Muscle of leg (tissue), 16 donors: ENCODE measurements at places on chromosomes 7 and 10. TPM values are rescaled to one million over a fixed set of nuclear protein-coding genes. Genes with fewer than 3 reads are reported as not detected.
A peak's percentile ranks its signal among the peaks of the same experiment; 100 is the strongest.

- DNase-seq, result peak; percentile 83
Measured at GRCh38 chr7:105776068-105776790, 100.2 kb downstream of the ATXN7L1 start.

GRCh38 chr10:62732841-62733653 is 71.5 kb upstream of the ADO start:
- DNase-seq, result no peak

- DNase-seq, result no peak
Measured at GRCh38 chr10:84755311-84755710, 426.9 kb downstream of the CCSER2 start.

- peak; percentile 60 for DNase-seq
Measured at GRCh38 chr10:106682175-106682574, 482.3 kb downstream of the SORCS1 start.

GRCh38 chr7:1908823-1909420 is 238.8 kb downstream of the ELFN1 start:
- DNase-seq, result no peak

DNA sequence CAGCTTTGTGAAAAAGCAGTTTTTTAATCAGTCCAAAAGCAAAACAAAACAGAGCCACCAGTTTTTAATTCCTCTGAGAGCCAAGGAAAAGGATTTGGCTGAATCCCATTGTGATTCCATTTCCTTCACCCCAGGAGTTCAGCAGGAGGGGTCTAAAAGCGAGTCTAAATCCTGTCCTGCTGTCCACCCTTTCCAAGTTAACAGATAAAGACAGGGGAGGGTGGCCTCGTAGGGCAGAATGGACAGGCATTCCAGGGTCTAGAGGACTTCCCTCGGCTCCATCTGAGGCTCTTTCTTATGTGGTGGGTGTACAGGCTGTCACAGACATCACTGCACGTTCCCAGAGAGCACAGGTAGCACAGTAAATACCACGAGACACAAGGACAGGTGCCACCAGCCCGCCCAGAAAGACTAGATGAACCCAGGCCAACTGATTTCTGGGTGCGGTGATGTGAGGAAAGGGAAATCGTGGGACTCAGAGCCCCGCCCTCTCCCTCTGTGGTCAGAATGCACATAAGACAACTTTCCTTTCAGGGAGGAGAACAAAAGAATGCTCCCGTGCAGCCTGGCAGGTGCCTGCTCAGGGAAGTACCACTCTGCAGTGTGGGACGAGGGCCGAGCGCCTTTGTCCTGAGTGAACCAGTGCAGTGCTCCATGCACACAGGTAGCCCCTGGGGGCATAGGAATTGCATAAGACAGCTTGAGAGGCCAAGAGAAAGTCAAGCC is 119.7 kb downstream of the ABLIM1 start:
- DNase-seq, result no peak

DNA sequence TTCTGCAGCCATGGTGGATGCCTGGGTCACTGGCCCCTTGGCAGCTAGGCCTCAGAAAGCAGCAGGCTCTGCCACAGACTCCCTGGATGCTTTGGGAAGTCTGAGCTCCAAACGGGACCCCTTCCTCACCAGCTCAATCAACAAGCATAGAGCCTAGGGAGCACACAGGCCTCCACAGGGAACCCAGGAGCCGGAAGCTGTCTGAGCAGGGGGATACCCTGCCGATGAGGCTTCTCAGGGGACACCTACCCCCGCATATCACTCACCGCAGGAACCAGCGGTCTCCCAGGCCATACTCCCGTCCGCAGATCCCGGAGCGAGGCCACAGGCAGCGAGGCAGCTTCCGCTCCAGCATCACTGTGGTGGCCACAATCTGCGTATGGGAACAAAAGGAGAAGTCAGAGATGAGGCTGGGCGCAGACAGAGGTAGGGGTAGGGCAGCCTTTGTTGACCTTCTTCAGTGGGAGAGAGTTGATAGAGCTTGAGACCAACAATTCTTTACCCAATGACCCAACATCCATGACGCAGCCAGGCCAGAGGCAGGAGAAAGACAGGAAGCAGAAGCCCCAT is 13.4 kb downstream of the TRPV6 start:
- DNase-seq, result no peak

DNA sequence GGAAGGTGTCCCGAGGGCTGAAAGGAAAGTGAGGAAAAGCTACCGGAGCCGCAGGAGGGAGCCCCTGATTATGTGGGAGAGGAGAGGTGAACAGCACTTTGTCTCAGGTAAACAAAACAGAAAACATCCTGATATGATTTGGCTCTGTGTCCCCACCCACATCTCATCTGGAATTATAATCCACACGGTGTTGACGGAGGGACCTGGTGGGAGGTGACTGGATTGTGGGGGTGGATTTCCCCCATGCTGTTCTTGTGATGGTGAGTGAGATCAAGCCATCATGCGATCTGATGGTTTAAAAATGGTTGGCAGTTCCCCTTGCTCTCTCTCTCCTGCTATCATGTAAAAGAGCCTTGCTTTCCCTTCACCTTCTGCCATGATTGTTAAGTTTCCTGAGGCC is 3.0 kb downstream of the POLD2 start:
- no peak for DNase-seq

DNA sequence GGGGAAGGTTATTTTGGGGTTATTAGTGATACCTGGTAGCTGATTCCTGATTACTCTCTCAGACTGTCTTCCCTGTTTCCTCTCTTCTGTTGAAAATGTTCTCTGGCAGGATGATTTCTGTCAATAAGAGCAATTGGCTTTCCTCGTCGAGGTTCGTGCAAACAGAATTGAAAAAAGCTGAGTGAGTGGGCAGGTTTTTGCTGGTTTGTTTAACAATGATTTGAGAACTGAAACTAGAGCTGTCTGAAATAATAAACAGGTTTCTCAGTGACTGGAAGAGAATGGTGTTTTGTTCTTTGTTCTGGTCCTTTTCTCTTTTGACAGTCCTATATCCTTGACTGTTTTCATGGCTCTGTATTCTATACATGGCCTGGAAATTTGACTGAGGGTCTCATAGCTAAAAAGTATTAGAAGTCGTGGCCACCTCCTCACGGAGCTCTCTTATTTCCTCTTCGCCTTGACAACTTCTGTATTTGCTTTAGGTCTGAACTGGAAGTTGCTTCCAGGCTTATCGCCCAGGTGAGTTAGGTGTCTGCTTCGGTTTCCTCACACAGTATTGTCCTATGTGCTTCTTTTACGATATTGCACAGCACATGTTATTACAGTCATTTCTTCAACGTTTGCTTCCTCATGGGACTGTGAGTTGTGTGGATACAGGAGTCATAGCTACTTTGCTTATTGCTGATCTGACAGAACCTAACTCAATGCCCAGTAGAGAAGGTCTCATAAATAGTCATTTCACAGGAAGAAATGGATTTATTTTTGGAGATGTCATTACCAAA is 403.6 kb downstream of the NRG3 start:
- no peak for DNase-seq

DNA sequence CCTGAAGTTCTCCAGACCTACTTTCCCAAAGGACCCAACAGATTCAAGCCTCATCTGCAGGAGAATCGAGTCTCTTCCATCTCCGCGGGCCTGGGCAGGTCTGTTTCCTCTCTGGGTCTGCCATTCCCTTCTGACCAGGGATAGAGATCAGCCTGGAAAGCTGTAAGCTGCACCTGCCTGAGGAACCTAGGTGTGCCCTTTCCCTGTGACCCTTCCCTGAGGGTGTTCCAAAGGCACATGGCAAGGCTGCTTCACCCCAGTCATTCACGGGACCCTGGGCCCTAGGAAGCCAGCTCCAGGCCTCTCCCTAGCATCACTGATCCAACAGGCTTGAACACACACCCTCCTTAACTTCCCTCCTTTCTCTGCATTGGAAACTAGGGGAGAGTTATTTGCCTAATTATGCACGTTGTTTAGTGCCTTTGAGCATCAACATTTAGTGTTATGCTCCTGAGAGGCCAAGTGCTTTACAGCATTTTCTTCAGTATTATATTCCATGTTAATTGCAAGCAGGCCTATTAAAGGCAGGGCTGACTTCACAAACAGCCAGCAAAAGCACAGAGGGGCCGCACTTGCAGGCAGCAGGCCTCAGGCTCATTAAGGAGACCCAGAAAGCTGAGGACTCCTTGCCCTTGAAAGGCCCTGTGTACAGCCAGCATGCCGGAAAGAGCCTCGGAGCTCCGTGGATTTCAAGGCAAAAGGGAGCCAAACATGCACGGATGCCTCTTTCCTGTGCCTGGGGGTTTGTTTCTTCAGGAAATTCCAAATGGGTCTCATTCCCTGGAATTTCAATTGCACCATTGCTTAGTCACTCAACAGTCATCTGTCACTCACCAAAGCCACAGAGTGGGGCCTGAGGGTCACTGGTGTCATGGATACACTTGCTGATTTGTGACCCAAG is 91.0 kb upstream of the FAM20C start:
- DNase-seq, result no peak

DNA sequence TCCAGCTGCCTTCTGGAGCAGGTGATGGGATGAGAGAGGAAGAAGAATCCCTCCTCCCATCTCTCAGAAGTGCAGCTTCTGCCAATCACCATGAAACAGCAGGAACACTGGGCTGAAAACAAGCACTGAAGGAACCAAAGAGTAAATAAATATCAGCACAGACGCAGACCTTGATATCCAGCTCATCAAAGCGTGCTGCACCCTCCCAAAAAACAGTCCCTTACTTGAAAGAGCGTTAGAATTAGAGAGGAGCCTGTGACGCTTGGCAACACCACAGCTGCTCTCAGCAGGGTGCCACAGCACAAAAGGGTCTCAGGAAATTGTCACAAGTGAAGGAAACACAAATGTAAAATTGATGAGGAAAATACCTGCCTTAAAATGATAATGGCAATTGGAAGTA is 39.5 kb downstream of the KLF6 start:
- DNase-seq, result no peak

- DNase-seq, result peak; percentile 68
Measured at GRCh38 chr10:86413046-86413728, 46.6 kb upstream of the GRID1 start.

- no peak for DNase-seq
Measured at GRCh38 chr7:78873117-78873516, 580.4 kb downstream of the MAGI2 start.

- no peak for DNase-seq
Measured at GRCh38 chr10:105742923-105743322, 1101.8 kb downstream of the SORCS3 start.

- DNase-seq, result no peak
Measured at GRCh38 chr7:2734084-2734686, 46.2 kb downstream of the AMZ1 start.

DNA sequence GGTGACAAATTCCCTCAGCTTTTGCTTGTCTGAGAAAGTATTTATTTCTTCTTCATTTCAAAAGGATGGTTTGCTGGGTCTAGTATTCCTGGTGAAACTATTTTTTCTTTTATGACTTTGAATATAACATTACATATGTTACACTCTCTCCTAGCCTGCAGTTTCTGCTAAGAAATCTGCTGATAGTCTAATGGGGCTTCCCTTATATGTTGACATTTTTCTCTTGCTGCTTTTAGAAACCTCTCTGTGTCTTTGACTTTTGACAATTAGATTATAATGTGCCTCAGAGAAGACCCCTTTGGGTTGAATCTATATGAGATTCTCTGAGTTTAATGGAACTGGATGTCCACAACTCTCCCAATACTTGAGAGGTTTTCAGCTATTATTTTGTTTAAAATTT is 33.8 kb upstream of the SRI start:
- DNase-seq, result no peak

FAM20C gene
- polyA plus RNA-seq, result 41.6 TPM

TFEC gene
- 1.4 TPM for polyA plus RNA-seq

PKD2L1 gene
- polyA plus RNA-seq, result 0.19 TPM
